ENCODE measurements at places on chromosomes 6 and 20.

GRCh38 chr6:155177363-155177961 lies 86.4 kb upstream of the CLDN20 start:
- DNase-seq, result peak; percentile 54

GRCh38 chr6:123462152-123462551 lies 174.6 kb downstream of the TRDN start:
- DNase-seq, result no peak

DNA sequence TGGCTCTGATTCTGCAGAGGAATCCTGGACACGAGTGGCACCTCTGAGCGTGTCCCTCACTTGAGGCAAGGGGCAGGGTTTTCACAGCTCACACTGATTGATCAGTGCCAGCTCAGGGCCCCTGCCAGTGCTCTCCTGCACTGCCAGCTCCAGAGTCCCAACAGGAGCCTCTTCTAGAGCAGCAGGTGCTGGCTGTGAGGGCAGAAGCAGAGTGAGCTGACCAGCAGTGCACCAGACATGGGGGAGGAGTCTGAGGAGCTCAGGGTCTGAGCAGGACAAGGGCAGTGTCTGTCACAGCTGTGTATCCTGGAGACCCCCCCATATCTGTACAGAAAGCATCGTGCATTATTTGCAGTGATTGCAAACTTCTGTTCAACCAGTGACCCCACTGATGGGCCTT lies 31.5 kb upstream of the THBS2 start:
- DNase-seq, result no peak

DNA sequence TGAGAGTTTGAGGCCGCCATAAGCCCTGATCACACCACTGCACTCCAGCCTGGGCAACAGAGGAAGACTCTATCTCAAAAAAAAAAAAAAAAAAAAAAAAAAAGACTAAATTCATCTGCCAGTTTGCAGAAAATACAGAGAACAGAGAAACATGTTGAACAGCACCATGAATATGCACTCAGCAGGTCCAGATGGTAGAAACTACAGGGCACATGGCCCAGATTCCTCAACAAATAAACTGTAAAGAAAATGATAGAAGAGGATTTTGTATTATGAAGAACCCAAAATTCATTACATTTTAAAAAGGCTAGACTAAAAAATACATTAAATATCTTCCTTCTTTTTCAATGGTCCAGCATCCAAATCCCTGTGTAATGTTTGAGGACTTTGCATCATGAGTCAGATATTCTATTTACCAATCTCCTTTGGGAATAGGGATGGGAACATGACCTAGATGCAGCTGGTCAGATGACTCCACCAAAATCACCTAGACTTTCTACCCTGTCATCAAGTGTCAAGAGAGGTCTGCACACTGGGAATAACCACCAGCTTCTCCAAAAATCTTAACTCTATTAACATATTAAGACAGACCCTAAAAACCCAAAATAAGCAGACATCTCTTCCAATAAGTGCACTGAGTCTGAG lies 189.1 kb upstream of the TCF21 start:
- DNase-seq, result no peak

DNA sequence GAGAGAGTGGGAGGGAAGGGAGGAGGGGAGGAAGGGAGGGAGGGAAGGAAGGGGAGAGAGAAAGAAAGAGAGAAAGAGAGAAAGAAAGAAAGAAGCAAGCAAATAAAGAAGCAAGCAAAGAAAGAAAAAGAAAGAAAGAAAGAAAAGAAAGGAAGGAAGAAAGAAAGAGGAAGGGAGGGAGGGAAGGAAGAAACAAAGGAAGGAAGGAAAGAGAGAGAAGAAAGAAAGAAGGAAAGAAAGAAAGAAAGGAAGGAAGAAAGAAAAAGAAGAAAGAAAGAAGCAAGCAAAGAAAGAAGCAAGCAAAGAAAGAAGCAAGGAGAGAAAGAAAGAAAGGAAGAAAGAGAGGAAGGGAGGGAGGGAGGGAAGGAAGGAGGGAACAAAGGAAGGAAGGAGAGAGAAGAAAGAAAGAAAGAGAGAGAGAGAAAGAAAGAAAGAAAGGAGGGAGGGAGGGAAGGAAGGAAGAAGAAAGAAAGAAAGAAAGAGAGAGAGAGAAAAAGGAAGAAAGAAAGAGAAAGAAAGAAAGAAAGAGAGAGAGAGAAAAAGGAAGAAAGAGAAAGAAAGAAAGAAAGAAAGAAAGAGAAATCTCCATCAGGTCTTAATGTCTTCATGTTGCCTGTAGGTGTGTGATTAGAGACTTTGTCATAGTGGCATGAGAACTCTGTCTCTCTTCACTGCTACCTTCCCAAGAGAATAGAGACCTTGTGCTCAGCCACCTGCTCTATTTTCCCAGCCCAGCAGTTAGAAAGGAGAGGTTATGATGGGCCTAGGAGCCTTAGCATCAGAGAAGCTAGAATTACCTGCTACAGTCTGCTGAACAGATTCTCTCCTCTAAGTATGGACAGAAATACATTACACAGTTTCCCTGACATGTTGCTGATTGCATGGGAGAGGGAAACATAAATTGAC lies 5.0 kb downstream of the SEMG1 start:
- DNase-seq, result no peak

DNA sequence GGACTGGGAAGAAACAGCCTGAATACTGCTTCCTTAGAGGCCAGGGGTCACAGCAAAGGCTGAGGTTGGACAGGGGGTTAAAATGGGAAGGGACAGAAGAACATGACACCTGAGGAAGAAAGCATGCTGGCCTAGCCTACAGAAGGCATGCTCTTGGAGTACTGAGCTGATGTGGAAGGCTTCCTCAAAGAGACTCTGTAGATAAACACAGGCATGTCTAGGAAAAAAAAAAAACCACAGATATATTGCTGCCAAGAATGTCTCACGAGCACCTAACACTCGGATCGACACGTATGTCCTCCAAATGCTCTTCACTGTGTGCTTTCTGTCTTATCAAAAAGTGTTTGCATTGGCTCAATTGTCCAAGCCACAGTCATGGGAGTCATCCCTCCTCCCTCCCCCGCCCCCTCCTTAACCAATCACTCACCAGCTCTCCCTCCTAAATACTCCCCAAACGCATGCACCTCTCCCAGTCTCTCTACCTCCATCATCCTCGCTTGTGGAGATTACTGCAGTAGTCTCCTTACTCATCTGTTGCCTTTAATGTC lies 101.1 kb upstream of the LRFN2 start:
- DNase-seq, result no peak
